ENCODE measurements at places on chromosomes 6 and 20.

DNA sequence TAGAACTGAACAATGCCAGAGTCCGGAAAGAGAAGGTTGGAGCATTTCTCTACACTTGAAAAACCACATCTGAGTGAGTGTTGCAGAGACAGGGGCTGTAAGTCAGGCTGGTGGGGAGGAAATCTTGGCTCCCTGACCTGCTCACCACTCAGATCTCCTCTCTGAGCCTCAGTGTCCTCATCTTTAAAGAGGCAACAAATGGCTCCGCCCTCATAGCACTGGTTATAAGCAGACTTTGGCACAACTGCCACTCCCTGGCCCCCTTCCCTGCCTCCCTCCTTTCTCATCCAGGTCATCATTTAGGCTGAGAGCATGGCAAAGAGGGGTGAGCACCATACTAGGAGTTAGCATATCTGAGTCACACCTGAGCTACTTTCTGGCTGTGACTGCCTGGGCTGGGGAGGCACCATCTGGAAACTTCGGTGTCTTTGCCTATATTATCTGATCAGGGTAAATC lies 10.6 kb downstream of the SIRPG start:
- DNase-seq = no peak

DNA sequence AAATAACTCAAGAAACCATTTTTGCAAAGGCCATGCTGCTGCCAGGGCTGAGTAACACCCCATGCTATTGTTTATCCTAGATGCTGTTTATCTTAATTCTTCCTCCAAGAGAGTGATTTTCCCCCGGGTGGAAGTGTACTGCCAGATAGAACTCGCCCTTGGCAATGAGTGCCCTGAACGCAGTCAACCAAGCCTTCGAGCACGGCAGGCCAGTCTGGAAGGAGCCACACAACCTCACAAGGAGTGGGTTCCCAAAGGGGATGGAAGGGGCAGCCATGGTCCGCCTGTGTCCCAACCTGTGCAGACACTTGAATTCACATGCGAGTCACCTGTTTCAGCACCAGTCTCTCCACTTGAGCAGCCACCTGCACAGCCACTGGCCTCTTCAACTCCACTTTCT lies 31.9 kb downstream of the PNPLA1 start:
- DNase-seq = no peak

DNA sequence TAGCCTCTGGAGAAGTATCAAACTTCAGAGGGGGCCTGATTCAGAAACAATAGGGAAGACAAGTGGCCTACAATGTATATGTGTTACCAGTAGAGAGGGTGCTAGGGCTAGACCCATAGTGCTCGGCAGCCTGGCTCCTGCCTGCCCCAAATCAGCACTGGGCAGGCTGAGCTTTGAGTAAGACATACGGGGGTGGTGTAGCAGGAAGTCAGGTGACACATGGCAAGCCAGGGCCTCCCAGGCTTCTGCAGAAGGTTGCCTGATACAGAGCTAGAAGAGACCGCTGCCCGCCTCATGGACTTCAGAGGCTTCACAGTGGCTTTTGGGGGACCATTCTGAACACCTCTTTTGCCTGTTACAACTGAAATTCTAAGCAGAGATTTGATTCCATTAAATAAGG lies 43.4 kb downstream of the RALY start:
- DNase-seq = no peak

DNA sequence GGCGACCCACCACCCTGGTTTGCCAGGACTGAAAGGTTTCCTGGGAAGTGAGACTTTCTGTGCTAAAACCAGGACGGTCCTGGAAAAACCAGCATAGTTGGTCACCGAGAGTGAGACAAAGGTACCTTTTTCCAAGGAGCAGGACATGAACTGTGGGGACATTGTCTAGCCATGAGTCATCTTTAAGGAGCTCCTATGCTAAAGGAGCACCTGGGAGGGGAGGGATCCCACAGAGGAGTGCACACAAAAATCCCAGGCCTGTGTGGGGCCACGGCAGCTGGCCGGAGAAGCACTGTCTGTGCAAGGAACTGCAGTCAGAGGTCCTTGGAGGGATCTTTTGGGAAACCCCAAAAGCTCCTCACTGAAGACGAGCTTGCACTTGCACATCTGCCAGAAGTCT lies 109.1 kb upstream of the PLEKHG1 start:
- no peak for DNase-seq

GRCh38 chr6:33633462-33634158 lies 12.5 kb downstream of the ITPR3 start:
- DNase-seq = peak; percentile 90

GRCh38 chr20:40844332-40844731 lies 155.3 kb upstream of the MAFB start:
- DNase-seq = no peak

DNA sequence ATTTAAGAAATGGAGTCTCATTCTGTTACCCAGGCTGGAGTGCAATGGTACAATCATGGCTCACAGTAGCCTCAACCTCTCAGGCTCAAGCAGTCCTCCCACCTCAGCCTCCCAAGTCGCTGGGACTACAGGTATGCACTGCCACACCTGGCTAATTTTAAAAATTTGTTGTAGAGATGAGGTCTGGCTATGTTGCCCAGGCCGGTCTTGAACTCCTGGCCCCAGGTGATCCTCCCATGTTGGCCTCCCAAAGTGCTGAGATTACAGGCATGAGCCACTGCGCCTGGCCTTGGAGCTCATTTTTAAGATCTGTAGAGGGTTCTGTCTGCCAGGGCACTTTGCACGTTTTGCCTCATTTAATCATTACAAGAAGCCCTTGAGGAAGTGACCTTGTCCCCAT lies 17.5 kb downstream of the ZC3H12D start:
- no peak for DNase-seq

DNA sequence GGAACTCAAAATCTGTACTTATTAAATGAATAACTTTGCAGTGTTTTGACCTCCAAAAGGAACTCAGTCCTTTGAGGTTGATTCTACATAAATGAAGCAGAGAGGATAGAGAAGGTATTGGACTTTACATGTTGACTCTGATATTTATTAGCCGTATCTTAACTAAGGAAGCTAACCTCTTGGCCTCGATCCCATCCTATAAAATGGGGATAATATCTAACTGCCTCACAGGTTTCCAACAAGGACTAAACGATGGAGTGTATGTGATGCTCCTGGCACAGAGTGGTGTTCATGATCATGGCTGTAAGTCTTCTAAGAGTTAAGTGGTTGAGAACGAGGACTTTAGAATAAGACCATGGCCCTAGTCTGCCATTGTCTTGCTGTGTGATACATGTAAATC lies 24.2 kb upstream of the MAP3K4 start:
- DNase-seq = no peak

DNA sequence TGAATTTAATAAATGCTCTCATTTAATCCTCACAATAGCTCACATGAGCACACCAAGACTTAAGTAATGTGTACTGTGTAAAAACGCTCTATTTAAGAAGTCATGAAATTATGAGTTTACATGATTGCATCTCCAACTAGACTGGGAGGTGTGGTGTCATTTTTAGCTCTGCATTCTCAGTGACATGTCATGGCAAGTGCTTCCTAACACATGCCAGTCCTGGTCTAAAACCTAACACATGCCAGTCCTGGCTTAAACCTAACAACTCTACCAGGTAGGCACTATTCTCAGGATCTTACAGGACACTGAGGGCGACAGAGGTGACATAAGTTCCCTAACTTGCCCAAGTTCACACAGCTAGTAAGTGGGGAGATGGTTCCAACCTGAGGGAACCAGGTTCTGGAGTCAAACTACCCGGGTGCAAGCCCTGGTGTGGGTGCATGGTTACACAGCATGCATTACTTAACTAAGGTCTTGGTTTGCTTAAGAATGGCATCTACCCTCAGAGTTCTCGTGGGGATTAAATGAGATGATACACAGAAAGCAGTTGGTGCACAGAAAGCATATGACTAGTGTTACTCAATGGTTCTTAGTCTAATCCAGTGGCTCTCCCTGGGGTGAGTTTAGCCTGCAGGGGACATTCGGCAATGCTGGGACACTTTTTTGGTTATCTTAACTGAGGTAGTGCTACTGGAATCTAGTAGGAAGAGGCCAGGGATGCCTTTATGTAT lies 14.7 kb downstream of the CLDN20 start:
- DNase-seq = no peak

- no peak for DNase-seq
Measured at GRCh38 chr20:45069261-45069660, 31.7 kb downstream of the KCNS1 start.

DNA sequence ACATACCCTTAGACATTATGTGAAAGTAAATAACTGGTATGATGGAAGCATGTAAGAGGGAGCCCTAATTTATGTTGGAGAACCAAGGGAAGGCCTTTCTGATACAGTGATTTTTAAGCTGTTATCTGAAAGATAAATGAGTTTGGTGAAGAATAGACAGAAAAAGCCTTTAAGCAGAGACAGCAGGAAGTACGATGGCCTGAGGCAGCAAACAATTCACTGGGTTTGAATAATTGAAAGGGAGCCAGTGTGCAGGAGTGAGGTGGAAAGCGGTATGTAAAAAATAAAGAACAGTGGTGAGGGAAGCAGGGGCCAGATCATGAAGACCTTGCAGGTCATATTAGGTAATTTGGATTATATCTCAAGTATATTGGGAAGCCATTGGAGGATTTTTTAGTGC lies 4.1 kb upstream of the RAB23 start:
- DNase-seq = no peak

GRCh38 chr6:153392156-153392555 lies 261.1 kb upstream of the RGS17 start:
- DNase-seq = no peak

GRCh38 chr6:142011156-142011555 lies 121.6 kb upstream of the GJE1 start:
- DNase-seq = no peak

DNA sequence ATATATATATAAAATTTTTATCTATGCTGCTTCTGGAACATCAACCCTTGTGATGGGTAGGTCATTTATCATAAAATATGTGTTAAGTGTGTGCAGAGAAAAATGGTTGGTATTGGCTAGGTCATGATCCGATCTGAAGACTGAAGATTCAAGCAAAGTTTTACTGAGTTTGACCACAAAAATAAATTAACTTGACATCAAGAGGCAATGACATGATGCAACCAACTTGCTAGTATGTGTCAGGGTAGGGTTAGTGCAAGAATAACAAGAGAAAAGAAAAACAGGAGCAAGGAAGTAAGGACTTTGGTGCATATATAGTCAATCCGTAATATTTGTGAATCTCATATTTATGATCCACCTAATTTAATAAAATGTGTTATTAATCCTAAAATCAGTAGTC lies 1202.0 kb upstream of the ADGRB3 start:
- DNase-seq = no peak

DNA sequence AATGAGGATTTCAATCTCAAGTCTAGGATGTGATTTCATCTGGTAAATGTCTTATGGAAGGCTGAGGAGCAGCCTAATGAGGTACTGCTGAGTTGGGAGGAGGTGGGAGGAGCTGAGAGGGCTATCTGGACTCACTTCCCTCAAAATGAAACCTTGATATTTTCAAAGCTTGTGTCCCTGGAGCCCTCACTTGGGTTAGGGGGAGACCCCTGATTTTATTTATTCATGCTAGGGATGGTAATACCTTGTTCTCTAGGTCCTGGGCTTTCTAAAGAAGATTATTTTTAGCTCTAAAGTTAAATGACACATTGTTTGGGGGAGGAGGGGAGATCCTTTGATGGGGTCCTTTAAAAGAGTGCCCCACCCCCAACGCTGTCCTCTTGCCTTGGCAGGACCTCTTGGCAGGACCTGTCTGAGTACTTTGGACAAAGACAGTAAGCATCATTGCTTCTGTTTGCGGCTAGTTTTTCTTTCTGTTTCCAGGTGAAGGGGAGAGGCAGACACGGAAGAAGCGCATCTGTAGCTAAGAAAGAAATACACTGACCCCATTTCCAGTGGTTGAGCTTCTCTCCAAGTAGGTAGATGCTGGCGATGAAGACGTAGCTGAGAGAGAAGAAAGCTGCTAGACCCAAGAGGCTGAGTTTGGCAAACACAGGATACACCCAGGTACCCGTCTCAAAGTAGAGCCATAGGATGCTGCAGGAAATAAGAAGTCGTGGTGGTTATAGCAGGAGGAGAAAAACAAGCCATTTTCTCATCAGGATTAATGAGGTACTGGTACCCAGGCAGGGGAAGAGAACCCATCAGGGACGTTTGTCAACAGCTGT lies 55.6 kb downstream of the ADTRP start:
- no peak for DNase-seq

GRCh38 chr6:2111162-2111677 lies 134.2 kb downstream of the GMDS start:
- no peak for DNase-seq

- no peak for DNase-seq
Measured at GRCh38 chr20:33400812-33401183, 521 bp downstream of the CDK5RAP1 start.

- DNase-seq = no peak
Measured at GRCh38 chr6:125944434-125944816, 12.1 kb upstream of the HINT3 start.

DNA sequence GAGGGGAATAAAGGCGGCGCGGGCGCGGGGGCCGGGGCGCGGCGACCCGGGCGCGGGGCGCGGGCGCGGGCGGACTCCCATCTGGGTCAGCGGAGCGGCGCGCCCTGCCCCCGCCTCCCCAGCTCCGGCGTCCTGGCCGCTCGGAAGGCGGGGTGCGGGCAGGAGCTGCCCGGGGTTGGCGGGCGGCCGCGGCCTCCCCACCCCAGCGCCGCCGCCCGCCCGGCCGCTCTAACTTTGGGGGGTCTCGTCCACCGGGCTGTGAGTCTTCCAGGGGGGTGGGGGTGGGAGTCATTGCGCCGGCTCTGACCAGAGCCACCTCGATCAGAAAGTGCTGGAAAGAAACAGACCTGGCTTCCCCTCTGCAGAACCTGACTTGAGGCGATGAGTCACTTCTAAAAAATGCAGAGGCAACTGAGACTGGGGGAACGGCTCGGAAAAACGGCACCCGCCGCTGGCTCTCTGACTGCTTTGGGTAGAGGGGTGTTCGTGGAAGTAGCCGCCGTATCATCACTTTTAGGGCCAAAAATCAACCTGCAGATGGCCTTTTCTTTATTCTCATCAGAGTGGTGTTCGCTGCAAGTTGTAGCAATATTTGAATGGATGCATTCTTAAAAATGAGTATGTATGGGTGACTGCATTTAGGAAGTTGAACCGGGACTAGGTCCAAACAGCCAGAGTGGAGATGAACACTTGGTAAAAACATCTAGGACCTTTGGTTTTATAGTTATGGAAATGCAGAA lies 667 bp downstream of the CAP2 start:
- no peak for DNase-seq

DNA sequence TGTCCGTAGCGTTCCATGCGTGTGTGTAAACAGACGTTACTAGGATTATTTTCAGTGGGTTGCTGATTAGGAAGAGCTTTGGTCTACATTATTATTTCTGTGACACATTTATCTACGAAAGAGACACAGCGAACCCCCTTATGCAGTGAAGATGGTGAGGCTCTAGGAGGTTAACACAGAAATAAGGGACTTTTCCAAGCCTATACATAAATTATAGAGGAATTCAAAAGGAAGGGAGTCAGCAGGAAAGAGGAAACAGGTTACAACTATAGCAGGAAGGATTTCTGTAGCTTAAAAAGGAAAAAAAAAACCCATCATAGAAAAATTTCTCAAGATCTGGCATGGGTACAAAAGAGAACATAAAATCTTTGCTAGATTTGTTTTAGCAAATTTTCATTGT lies 12.9 kb upstream of the RPS6KA2 start:
- no peak for DNase-seq

- no peak for DNase-seq
Measured at GRCh38 chr20:62762801-62763368, 33.4 kb upstream of the MRGBP start.
